Stimulated activated CD4-positive, alpha-beta T cell treated with anti-CD3 and anti-CD28 coated beads, Interleukin-1b, Interleukin-23, amount 100 ng/mL, for 1 hour (primary cell): ENCODE measurements at places on chromosomes 6 and 20.

DNA sequence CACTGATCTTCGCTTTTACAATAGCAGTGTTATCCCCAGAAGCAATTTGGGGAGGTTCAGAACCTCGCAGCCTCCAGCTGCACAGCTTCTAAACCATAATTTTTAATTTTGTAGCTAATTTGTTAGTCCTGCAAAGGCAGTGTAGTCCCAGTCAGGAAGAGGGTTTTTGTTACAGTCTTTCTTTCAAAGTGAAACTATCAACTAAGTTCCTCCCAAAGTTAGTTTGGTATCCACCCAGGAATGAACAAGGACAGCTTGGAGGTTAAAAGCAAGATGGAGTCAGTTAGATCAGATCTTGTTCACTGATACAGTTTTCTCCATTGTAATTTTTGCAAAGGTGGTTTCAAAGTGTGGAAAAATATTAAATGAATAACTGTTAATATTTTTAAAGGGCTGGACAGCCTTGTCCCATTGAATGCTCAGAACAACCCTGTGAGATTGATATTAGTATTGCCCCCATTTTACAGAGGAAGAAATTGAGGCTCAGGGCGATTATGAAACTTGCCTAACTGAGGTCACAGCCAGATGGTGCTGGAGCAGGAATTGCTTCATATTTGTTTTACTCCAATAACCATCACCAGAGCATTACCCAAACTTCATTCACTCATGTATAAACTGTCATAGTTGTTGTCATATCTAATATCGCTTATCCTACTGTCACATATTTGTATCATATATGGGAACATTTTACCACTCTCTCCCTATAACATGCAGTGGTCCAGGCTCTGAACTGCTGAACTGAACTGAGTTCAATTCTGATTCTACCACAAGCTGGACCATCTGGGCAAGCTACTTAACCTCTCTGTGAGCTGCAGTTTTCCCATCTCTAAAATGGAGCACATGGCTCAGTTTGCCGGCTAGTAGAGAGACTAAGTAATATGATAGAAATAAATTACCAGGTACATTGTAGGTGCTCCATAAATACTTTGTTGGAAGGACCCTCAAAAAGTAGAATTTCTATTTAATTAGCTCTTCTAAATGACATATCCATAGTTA is 213.8 kb downstream of the BCAS1 start:
- no peak for DNase-seq

DNA sequence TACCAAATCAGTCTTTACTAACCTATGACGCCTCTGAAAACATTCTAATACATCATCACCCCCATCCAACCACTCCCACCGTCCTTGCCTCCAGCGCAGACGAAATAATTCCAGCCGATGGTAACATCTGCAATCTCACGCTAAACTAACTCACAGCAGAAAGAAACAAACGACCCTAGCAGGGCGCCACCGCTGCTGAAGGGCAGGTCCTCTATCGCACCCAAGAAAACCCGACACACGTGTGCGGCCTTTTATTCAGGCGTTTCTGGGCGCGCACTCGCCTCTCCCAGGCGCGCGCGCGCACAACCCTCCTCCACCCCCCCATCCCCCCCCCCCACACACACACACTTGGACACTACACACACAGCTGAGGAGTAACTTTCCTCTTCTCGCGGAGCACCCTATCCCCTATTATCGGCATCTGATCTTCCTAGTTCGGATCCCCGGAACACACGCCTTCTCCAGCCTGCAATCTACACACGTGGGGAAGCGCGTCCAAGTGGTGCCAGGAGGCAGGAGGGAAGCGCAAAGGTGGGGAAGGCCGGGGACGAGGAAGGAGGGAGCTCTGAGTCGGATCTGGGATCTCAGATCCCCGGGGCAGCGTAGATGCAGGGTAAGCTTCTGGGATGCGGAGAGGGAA is 1.4 kb downstream of the GFOD1 start:
- no peak for DNase-seq

DNA sequence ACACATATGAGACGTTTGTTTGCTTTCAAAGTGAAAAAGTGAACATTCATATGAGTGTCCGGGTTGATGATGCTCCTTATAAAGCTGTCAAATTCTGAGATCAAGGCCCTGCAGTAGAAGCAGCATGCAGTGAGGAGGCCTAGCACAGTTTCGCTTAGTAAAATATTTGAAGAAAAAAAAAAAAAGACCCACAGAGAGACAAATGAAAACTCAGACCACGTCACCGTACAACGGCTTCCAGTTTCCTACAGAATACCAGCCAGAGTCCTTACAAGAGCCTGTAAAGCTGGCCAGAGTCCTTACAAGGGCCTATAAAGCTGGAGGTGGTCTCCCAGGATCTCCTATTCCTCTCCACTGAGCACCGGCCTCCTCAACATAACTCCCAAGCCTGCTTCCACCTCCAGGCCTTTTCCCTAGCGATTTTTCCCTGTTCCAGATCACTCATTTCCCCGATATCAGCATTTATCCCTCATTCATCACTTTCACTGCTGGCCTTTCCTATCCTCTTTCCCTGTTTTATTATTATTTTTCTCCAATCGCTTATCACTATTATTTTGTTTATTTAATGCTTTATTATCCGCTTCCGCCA is 1.5 kb upstream of the HMGN4 start:
- no peak for DNase-seq

GRCh38 chr20:41196653-41197225 is 59.4 kb downstream of the PLCG1 start:
- no peak for DNase-seq

DNA sequence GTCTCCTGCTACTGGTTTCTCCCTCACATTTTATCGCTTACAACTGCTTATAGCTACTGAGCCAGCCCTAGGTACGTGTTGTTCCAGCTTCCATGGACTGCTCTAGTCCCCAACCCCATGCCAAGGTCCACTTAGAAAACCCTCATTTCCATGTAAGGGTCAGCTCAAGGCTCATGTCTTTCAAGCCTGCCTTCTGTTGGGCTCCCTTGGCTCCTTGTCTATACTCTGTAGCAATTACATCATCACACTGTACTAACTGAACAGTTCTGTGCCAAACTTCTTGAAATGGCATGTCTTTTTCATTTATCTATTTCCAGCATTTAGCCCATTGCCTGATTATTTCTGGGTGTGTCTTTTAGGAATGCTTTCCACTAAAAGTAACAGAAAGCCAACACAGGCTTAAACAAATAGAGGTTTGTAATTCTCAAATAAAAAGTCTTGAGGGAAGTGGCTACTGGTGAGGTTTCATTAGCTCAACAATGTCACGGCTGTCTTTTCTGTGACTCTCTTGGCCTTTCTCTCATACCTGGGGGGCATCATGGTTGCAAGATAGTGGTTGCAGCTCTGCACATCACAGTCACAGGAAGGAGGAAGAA is 317.6 kb downstream of the TPBG start:
- no peak for DNase-seq

DNA sequence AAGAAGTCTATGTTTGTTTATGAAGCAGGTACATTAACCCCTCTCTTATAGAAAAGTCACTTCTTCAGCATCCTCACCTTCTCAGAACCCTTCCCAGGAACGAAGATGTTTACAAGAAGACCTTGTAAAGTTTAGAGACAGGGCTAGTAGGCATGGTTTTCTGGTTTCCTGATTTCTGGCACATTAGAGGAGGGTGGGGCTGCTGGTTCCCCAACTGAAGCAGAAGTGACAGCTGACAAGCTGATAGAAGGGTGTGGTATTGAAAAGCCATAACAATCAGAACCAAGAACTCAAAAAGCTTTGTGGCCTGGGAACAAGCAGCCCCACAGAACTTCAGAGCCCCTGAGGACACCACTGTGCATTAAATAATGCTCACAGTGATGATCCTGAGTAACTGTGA is 91.2 kb downstream of the RTN4IP1 start:
- DNase-seq = no peak
